Activated CD8-positive, alpha-beta T cell treated with anti-CD3 and anti-CD28 coated beads for 36 hours (primary cell): ENCODE measurements at places on chromosomes 2 and 18. TPM values are rescaled to one million over a fixed set of nuclear protein-coding genes. Genes with fewer than 3 reads are reported as not detected.

MOB4 gene
- 15.1 TPM for total RNA-seq

RUFY4 gene
- 0.88 TPM for total RNA-seq

SMYD5 gene
- 48.6 TPM for total RNA-seq

- H3K4me1 ChIP-seq: peaks cover 5% of the 10 kb centered on the region
- peak; percentile 31 for DNase-seq
- H3K27me3 ChIP-seq: peaks cover 6% of the 10 kb centered on the region
- H3K36me3 ChIP-seq: no peaks in the 10 kb centered on the region
- H3K4me3 ChIP-seq: no peak overlapping the region
- no peak overlapping the region for H3K27ac ChIP-seq
Measured at GRCh38 chr18:519019-519879, 18.7 kb upstream of the COLEC12 start.

DNA sequence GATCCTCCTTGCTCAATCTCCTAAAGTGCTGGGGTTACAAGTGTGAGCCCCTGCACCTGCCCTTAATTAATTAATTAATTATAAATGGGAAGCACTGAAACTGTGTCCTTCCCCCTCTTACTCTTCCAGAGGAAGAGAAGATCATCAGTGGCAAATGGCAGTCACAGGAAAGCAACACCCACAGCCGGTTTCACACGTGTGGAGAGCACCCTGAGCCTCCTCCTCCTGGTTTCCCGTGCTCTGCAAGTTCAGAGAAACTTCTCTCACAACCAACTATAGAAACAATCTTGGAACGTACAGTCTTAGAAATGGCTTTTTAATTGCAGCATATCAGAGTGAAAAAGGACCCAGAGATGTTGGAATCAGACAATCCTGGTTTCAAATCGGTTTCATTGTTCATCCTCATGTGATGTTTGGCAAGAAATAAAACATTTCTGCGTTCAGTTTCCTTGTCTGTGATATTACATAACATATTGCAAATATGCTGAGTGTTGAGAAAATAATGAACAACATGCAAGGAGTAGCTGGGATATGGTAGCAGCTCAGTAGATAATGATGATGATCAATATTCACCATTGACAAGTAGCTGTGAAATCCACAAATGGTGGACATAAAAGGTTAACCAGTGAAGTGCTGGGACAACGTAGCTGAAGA, 141.0 kb upstream of the KCTD1 start:
- H3K27me3 ChIP-seq: no peaks in the 10 kb centered on the region
- no peak overlapping the region for H3K27ac ChIP-seq
- H3K4me3 ChIP-seq: no peak overlapping the region
- no peaks in the 10 kb centered on the region for H3K36me3 ChIP-seq

- no peak overlapping the region for H3K27ac ChIP-seq
- no peak for DNase-seq
- H3K4me3 ChIP-seq: no peak overlapping the region
Measured at GRCh38 chr2:165634855-165635254, 159.2 kb downstream of the GALNT3 start.

DNA sequence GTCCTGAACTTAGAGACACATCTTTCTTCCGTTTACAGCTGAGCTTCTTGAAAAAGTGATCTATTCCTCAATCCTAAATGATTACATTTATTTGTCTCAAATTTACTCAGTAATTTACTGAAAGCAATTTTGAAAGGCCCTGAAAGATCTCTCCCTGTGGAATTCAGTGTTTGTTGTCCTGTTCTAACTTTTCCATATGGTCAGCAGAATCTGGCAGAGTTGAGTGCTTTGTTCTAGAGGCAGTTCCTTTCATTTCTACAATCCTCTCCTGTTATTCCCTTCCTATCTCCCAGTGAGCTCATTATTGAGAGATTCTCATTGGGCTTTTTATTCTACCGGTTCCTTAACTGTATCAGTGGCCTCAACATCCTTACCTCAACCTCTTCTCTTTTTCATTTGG, 36.5 kb upstream of the REG3G start:
- peaks cover 17% of the 10 kb centered on the region for H3K27me3 ChIP-seq
- no peak for DNase-seq
- no peak overlapping the region for H3K27ac ChIP-seq
- H3K36me3 ChIP-seq: peaks cover 2% of the 10 kb centered on the region

DNA sequence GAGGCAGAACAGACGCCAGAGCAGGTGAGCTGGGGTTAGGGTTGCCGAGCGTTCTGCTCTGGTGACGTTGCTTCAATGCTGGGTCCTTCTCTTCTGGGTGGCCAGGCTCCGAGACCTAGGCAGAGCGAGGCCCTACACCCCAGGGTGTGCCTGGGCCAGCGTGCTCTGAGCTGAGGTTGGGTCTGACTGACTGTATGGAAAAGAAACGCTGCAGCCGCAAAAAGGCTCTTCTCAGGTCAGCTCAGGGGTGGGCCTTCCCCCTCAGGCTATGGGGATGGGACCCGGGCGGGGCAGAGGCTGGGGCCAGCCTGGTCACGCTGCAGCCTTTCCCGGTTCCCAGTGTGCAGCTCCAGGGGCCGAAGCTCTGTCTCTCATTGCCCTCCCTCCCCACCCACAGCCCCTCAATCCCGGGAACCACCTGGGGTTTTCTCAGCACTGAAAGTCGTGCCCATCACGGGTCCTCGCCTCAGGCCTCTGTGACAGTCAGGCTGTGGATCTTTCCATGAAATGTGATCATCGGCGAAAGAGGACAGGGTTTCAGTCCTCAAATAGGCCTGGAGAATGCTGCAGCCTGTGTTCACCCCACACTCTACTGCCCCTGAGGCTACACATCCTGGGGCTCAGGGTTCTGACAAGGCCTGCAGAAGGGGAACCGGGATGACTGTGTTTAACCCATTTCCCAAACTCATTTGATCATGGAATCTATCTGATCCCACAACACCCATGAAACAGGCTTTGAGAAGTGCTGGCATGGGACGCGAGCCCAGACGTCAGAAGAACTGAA, 19.4 kb downstream of the CYP26B1 start:
- H3K4me3 ChIP-seq: no peak overlapping the region
- H3K4me1 ChIP-seq: no peaks in the 10 kb centered on the region
- DNase-seq: no peak
- H3K27ac ChIP-seq: no peak overlapping the region
- H3K27me3 ChIP-seq: peaks cover 7% of the 10 kb centered on the region
- no peaks in the 10 kb centered on the region for H3K36me3 ChIP-seq

GRCh38 chr2:85016446-85016845, 45.5 kb downstream of the KCMF1 start:
- peaks cover 69% of the 10 kb centered on the region for H3K4me1 ChIP-seq

- DNase-seq: peak; percentile 35
- peaks cover 10% of the 10 kb centered on the region for H3K27me3 ChIP-seq
- H3K27ac ChIP-seq: no peak overlapping the region
- peaks cover 14% of the 10 kb centered on the region for H3K4me1 ChIP-seq
Measured at GRCh38 chr2:65554765-65555591, 122.6 kb upstream of the SPRED2 start.

GRCh38 chr2:235162082-235162836, 210.4 kb downstream of the SH3BP4 start:
- no peaks in the 10 kb centered on the region for H3K4me1 ChIP-seq
- peaks cover 20% of the 10 kb centered on the region for H3K27me3 ChIP-seq
- no peak overlapping the region for H3K27ac ChIP-seq

DNA sequence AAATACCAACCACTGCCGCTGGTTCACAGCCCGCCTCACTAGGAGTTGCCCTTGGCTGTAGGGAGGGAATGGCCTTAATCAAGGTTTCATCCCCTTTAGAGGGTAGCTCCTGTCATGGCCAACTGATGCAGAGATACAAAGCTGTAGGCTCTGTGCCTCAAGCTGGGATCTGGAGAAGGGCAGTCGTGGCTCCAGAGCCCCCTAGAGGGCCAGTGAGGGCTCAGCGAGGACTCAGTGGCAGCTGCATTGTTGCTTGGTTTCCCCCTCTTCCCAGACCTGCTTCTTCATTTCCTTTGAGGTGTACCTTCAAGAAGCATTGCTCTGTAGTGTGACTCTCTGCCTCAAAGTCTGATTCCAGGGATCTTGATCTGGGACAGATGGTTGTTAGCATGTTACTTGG, 302.1 kb downstream of the LPIN1 start:
- peaks cover 50% of the 10 kb centered on the region for H3K4me1 ChIP-seq
- H3K4me3 ChIP-seq: no peak overlapping the region
- no peak overlapping the region for H3K27ac ChIP-seq
- DNase-seq: peak; percentile 23
